ENCODE measurements at places on chromosomes 2 and 18.

GRCh38 chr18:63440219-63440618, 17.9 kb upstream of the VPS4B start:
- no peaks in the 10 kb centered on the region for H3K27me3 ChIP-seq
- no peak overlapping the region for H3K4me3 ChIP-seq
- no peak for DNase-seq
- no peaks in the 10 kb centered on the region for H3K36me3 ChIP-seq
- H3K27ac ChIP-seq = no peak overlapping the region

- H3K4me1 ChIP-seq = no peaks in the 10 kb centered on the region
- DNase-seq = no peak
- H3K27ac ChIP-seq = no peak overlapping the region
- H3K27me3 ChIP-seq = no peaks in the 10 kb centered on the region
These were observed 746.0 kb upstream of the TMEFF2 start for GRCh38 chr2:192940767-192941166.

DNA sequence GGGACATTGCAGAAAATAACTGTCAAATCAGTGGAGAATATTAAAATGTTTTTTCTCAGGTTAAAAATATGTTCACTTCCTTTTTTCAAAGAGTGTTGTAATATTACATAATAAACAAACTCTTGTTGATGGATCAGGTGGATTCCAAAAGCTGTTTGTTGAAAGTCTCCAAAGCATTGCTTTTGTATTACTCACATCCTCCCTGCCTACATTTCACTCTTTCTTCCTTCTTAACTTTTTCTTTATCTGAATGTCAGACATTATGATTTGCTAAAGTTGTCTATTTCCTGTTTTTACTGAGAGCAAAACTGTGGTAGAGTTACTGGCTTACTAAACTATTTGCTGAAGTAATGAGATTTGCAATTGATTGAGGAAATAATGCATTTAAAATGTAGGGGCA, 92.1 kb downstream of the CDH19 start:
- H3K4me3 ChIP-seq = no peak overlapping the region
- no peak overlapping the region for H3K27ac ChIP-seq
- no peaks in the 10 kb centered on the region for H3K4me1 ChIP-seq
- no peaks in the 10 kb centered on the region for H3K27me3 ChIP-seq
- no peak for DNase-seq
- H3K36me3 ChIP-seq = no peaks in the 10 kb centered on the region

DNA sequence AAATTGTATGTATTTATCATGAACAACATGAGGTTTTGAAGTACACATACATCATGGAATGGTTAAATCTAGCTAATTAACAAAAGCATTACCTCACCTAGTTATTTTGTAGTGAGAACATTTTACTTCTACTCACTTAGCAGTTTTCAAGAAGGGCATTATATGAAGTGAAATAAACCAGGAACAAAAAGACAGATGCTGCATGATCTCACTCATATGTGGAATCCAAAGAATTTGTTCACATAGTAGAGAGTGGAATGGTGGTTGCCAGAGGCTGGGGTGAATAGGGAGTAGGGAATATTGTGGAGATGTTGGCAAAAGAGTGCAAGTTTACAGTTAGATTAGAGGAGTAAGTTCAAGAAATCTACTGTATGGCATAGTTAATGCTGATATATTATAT, 292.0 kb downstream of the ASXL3 start:
- no peak overlapping the region for H3K4me3 ChIP-seq
- no peaks in the 10 kb centered on the region for H3K27me3 ChIP-seq
- no peaks in the 10 kb centered on the region for H3K4me1 ChIP-seq
- no peak for DNase-seq

GRCh38 chr2:150676747-150677383, 189.4 kb upstream of the RND3 start:
- H3K36me3 ChIP-seq = no peaks in the 10 kb centered on the region
- peak; percentile 67 for DNase-seq
- H3K4me3 ChIP-seq = no peak overlapping the region
- no peaks in the 10 kb centered on the region for H3K27me3 ChIP-seq
- H3K4me1 ChIP-seq = no peaks in the 10 kb centered on the region
- no peak overlapping the region for H3K27ac ChIP-seq

DNA sequence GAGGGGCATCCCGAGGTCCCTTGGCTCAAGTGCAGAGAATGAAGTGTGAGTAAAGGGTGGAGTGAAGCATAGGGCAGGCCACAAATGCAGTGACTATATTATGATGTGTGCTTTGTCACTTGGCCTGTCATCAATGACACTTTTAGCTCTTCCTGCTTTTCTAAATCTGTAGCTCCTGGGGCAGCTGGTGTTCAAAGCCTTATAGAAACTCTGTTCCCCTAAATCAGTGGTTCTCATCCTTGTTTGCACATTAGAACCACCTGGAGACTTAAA, 135.6 kb upstream of the LGALSL start:
- H3K4me3 ChIP-seq = no peak overlapping the region
- no peak for DNase-seq
- no peaks in the 10 kb centered on the region for H3K27me3 ChIP-seq
- no peak overlapping the region for H3K27ac ChIP-seq
- no peaks in the 10 kb centered on the region for H3K4me1 ChIP-seq

DNA sequence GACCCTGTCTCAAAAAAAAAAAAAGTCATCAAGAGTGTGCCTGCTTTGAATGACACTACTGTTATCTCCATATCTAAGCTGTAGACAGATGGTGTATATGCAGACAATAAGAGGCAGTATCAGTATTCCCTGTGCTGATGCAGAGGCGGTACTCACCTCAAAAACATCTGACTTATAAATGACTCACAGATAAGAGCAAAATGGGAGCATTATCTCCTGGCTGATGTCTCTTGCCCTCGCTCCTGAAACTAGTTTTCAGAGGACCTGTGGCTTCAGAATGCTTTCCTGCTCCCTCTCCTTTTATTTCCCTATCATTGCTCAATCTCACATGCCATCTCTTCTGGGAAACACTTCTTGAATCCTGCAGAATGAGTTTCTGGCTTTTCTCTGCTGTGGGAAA, 289.6 kb downstream of the PTPRM start:
- H3K4me1 ChIP-seq = peaks cover 3% of the 10 kb centered on the region
- no peak overlapping the region for H3K27ac ChIP-seq

GRCh38 chr2:115294999-115295398, 852.6 kb downstream of the DPP10 start:
- H3K27me3 ChIP-seq = no peaks in the 10 kb centered on the region
- no peaks in the 10 kb centered on the region for H3K4me1 ChIP-seq
- H3K27ac ChIP-seq = no peak overlapping the region
- no peaks in the 10 kb centered on the region for H3K36me3 ChIP-seq
- DNase-seq = no peak

DNA sequence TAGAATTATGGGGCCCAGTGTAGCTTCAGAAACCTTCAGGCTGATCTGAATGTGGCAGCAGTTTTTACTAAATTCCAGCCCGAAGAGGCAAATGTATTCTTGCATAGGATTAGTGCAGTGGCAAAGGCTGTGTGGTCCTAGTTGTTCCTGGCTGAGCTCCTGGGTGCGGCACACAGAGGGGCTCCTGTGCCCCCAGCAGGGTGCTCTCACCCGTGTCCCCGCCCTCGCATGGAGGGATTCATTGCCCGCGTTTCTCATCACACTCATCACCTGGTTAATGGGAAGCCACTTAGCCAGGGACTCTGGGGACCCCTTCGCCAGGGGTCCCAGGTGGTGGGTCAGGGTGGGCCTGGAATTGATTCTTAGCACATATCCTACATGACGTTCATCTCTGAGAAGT, 3.9 kb downstream of the KCNG2 start:
- H3K27me3 ChIP-seq = peaks cover 21% of the 10 kb centered on the region
- H3K27ac ChIP-seq = no peak overlapping the region
- no peak overlapping the region for H3K4me3 ChIP-seq
- no peaks in the 10 kb centered on the region for H3K4me1 ChIP-seq
